Endodermal cell (in vitro differentiated cells): ENCODE measurements at places on chromosomes 16 and 17. TPM values are rescaled to one million over a fixed set of nuclear protein-coding genes. Genes with fewer than 3 reads are reported as not detected.

The THOC6 gene
- total RNA-seq, result 45.8 to 47.9 TPM (median 45.9 TPM) in 3 replicates

DNA sequence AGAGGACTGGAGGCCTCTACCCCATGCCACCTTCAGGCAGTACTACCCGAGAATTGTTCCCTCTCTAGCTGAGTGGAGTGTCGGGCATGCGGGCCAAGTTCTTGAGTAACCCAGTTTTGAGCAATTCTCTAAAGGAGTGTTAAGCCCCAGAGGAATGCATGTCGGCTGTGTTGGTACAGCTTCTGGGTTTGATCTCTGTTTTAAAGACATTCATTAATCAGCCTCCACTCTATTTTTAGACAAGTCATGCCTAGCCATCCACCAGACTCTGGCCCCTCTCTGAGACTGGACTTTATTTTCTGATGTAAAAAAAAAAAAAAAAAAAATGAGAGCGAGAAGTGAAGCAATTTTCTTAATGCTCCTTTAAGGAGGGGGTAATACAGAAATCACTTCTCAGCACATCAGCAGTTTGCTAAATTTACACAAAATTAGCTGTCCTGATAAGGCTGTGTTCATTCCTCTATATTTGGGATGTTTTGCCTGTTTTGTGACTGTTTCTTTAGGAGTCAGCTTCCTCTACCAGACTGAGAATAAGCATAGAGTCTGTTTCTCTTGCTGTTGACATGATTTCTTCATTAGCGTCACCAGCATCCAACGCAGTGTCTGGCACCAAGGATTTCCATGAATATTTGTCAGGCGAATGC, 88.7 kb downstream of the AXIN2 start:
- no peaks in the 10 kb centered on the region for H3K36me3 ChIP-seq
- DNase-seq, result no peak
- H3K27me3 ChIP-seq, result no peaks in the 10 kb centered on the region
- H3K4me1 ChIP-seq, result peaks cover 3% of the 10 kb centered on the region
- H3K27ac ChIP-seq, result no peak overlapping the region
- H3K4me3 ChIP-seq, result no peak overlapping the region

- no peaks in the 10 kb centered on the region for H3K27me3 ChIP-seq
- H3K4me1 ChIP-seq, result no peaks in the 10 kb centered on the region
- no peaks in the 10 kb centered on the region for H3K36me3 ChIP-seq
- H3K4me3 ChIP-seq, result no peak overlapping the region
- no peak overlapping the region for H3K27ac ChIP-seq
Measured at GRCh38 chr17:73742948-73743381, 98.7 kb upstream of the SDK2 start.

DNA sequence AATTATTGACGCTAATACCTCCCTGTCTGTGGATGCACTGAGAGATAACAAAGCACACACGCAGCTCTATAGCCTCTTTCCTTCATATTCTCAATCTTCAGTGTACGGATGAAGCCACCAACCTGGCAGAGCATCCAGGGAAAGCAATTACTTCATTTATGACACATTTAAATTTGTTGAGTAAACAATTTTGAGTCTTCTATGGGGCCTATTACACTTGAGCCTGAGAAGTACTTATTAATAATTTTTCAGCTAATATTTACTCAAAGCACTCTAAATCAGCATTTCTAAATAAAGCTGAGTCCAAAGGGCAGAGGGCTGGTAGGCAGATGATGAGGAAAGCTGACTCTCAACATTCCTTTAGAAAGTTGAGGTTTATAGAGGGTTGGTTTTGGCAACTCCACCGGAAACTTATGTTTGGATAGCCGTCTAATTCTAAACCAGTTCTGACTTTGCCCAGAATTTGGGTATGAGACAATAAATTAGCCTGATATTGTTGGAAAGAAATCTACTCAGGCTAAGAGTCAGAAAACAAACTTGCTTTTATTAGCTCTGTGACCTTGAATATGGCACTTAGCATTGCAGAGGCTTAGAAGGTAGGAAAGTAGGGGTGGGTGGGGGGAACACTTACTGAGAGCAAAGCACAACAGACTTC, 643.5 kb downstream of the CDH11 start:
- no peak for DNase-seq
- H3K4me3 ChIP-seq, result no peak overlapping the region
- H3K4me1 ChIP-seq, result no peaks in the 10 kb centered on the region
- no peak overlapping the region for H3K27ac ChIP-seq
- H3K27me3 ChIP-seq, result no peaks in the 10 kb centered on the region

The WNT9B gene
- 0.33 TPM in 1 of 3 replicates, not detected in the others for total RNA-seq

DNA sequence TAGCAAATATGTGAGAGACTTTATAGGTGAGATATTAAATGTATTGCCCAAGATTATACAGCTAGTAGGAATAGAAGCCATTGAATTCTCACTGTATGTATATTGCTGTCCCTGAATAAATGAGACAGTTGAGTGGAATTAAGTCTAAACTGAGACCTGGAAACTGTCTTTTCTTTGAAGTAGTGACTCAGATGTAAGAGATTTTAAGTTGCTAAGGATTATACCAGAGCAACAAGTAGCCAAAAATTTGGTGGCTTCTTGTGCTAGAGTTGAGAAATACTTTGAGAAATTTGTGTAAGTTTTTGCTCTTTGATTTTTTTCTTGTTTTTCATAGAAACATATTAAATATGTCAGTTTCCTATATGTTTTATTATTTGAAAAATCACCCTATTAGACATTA, 58.7 kb downstream of the TANC2 start:
- DNase-seq, result no peak
- H3K27me3 ChIP-seq, result no peaks in the 10 kb centered on the region
- H3K4me1 ChIP-seq, result no peaks in the 10 kb centered on the region

GRCh38 chr17:14202388-14203166, 34.1 kb downstream of the CDRT15 start:
- H3K27ac ChIP-seq, result no peak overlapping the region
- DNase-seq, result no peak
- H3K36me3 ChIP-seq, result peaks cover 12% of the 10 kb centered on the region
- H3K4me1 ChIP-seq, result no peaks in the 10 kb centered on the region
- no peak overlapping the region for H3K4me3 ChIP-seq

- H3K4me3 ChIP-seq, result peak overlapping the region; percentile 46
- DNase-seq, result no peak
- no peak overlapping the region for H3K27ac ChIP-seq
- H3K27me3 ChIP-seq, result no peaks in the 10 kb centered on the region
- H3K36me3 ChIP-seq, result peaks cover 3% of the 10 kb centered on the region
Measured at GRCh38 chr16:12679660-12680272, 123.9 kb downstream of the CPPED1 start.

- peaks cover 15% of the 10 kb centered on the region for H3K36me3 ChIP-seq
- DNase-seq, result no peak
- H3K27me3 ChIP-seq, result no peaks in the 10 kb centered on the region
- H3K27ac ChIP-seq, result no peak overlapping the region
- H3K4me1 ChIP-seq, result peaks cover 17% of the 10 kb centered on the region
- peak overlapping the region; percentile 42 for H3K4me3 ChIP-seq
Measured at GRCh38 chr17:76264425-76264754, 758 bp upstream of the UBALD2 start.

The KRTAP2-3 gene
- not detected in 2 replicates for total RNA-seq

The ST6GALNAC2 gene
- 16.2 to 26.9 TPM (median 23.8 TPM) in 3 replicates for total RNA-seq

The AOC3 gene
- 0.99 and 1.3 TPM in 2 replicates for total RNA-seq

- no peaks in the 10 kb centered on the region for H3K4me1 ChIP-seq
- no peak overlapping the region for H3K4me3 ChIP-seq
- peak; percentile 79 for DNase-seq
- H3K27ac ChIP-seq, result no peak overlapping the region
- no peaks in the 10 kb centered on the region for H3K36me3 ChIP-seq
Measured at GRCh38 chr17:42399948-42400843, 12.0 kb upstream of the STAT3 start.

DNA sequence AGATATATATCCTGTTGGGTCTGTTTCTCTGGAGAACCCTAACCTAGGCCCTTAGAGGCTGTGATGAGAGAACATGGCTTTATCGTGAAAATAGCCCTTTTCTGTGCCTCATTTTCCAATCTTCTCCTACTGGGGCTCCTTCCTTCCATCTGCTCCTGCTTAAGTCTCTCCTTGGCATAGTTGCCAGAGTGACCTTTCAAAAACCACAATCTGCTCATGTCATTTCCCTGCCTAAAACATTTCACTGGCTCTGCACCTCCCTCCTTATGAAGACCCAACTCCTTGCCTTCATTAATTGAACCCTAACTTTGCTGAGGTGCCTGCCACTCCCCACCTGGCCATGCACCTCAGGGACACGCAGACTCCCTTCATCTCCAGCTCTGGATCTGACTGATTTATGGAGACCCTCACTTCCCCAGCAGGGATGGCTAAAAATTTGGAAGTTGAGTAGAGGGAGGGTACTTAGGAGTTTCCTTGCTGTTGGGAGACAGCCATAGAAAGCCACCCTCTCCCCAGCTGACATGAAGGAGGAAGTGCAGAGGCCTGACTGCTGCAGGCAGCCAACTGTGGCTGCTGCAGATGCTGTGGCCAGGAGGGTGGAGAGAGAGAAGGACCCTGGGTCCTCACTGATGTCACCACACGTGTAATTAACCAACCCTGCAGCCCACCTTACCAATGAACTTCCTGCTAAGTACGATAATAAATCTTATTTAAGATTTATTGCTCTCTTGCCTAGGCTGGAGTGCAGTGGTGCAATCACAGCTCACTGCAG, 6.3 kb upstream of the GGA2 start:
- H3K27ac ChIP-seq, result no peak overlapping the region
- H3K4me3 ChIP-seq, result no peak overlapping the region

DNA sequence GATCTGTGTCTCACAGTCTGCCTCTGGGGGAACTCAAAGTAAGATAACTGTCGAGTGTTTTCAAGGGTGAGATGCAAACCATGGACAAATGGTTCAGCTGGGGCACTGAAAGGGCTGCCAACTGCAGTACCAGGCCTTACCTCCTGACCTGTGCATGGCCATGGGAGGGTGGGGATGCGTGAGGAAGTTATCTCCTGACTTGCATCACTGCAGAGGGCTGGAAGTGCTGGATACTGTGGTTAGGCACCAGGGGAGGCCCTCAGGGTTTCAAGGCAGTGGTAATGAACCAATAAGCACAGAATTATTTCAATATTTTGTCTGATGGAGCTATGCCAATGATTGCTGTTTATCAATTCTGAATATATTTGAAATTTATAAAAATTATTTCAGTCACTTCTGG, 159.2 kb downstream of the CYLD start:
- no peak for DNase-seq
- no peaks in the 10 kb centered on the region for H3K4me1 ChIP-seq
- H3K27ac ChIP-seq, result no peak overlapping the region
- no peaks in the 10 kb centered on the region for H3K27me3 ChIP-seq
- no peaks in the 10 kb centered on the region for H3K36me3 ChIP-seq

The TOP2A gene
- total RNA-seq, result 173 TPM in 2 replicates

The GLP2R gene
- not detected in 3 replicates for total RNA-seq

DNA sequence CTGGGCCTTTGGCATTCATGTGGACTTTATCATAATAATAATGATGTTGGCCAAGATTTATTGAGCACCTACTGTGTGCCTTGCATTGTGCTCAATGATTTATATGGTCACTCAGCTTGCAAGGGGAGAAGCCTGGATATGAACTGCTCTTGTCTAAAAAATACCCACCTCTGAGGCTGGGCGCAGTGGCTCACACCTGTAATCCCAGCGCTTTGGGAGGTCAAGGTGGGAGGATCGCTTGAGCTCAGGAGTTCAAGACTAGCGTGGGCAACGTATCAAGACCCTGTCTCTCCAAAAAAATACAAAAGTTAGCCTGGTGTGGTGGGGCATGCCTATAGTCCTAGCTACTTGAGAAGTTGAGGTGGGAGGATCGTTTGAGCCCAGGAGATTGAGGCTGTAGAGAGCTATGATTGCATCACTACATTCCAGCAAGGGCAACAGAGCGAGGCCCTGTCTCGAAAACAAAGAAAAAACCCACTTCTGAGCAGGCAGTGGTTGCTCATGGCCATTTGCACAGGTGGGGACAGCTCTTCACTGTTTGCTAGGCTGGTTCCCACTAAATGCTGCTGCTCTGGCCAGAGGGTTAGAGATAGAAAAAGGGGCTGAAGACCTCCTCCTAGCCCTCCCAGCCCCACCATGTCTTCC, 4.3 kb upstream of the ADGRG1 start:
- no peak for DNase-seq
- peaks cover 2% of the 10 kb centered on the region for H3K4me1 ChIP-seq
- no peaks in the 10 kb centered on the region for H3K36me3 ChIP-seq
- no peaks in the 10 kb centered on the region for H3K27me3 ChIP-seq
- no peak overlapping the region for H3K4me3 ChIP-seq
- no peak overlapping the region for H3K27ac ChIP-seq

The TBC1D3E gene
- total RNA-seq, result 0.38 TPM in 1 of 3 replicates, not detected in the others

The SOST gene
- total RNA-seq, result not detected in 2 replicates

DNA sequence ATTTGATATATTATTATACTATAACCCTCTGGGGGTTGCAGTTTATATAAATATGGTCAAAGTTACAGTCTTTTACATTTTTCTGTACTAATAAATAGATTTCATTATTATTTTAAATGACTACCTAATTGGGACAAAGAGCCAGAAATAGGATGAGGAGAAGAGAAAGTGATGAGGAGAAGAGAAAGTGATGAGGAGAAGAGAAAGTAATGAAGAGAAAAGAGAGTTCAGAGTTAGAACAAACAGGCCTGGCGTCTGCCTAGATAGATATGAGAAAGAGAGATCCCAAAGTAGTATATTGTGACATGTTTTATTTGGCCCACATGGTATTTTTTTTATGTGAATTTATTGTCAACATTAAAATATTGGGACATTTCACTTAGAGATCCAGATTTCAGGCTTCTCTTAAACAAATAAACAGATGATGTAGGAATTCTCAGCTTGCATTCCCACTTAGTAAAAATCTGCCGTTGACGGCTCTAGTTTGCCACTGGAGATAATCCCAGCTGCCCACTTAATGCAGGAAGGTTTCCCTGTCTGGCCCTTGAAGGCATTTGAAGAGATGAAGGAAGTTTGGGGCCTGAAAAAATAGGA, 210.7 kb downstream of the STX8 start:
- H3K4me1 ChIP-seq, result no peaks in the 10 kb centered on the region
- H3K4me3 ChIP-seq, result no peak overlapping the region
- DNase-seq, result no peak
- H3K27me3 ChIP-seq, result no peaks in the 10 kb centered on the region
- no peaks in the 10 kb centered on the region for H3K36me3 ChIP-seq

GRCh38 chr17:62008294-62008693, 56.8 kb downstream of the MED13 start:
- no peaks in the 10 kb centered on the region for H3K4me1 ChIP-seq
- peaks cover 71% of the 10 kb centered on the region for H3K36me3 ChIP-seq
- H3K27ac ChIP-seq, result no peak overlapping the region
- DNase-seq, result no peak

DNA sequence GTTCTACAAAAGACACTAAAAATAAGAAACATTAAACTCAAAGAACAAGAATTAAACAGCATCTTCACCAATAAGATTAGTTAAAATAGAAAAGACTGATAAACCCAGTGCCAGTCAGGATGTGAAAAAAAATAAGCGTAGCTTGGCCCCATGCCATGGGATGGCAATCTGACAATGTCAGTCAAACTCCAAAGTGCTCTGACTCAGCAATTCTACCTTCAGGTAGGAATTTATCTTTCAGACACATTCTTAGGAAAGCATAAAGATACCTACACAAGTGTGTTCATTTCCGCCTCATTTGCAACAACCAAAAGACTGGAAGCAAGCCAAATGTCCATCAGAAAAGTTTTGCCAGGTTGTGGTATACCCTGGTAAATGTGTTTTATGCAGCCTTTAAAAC, 9.1 kb upstream of the MPO start:
- H3K4me1 ChIP-seq, result no peaks in the 10 kb centered on the region
- H3K36me3 ChIP-seq, result no peaks in the 10 kb centered on the region
- no peak overlapping the region for H3K27ac ChIP-seq
- H3K4me3 ChIP-seq, result no peak overlapping the region
- no peak for DNase-seq
- H3K27me3 ChIP-seq, result no peaks in the 10 kb centered on the region
